ENCODE measurements at places on chromosomes 2 and 18. TPM values are rescaled to one million over a fixed set of nuclear protein-coding genes. Genes with fewer than 3 reads are reported as not detected.

DNA sequence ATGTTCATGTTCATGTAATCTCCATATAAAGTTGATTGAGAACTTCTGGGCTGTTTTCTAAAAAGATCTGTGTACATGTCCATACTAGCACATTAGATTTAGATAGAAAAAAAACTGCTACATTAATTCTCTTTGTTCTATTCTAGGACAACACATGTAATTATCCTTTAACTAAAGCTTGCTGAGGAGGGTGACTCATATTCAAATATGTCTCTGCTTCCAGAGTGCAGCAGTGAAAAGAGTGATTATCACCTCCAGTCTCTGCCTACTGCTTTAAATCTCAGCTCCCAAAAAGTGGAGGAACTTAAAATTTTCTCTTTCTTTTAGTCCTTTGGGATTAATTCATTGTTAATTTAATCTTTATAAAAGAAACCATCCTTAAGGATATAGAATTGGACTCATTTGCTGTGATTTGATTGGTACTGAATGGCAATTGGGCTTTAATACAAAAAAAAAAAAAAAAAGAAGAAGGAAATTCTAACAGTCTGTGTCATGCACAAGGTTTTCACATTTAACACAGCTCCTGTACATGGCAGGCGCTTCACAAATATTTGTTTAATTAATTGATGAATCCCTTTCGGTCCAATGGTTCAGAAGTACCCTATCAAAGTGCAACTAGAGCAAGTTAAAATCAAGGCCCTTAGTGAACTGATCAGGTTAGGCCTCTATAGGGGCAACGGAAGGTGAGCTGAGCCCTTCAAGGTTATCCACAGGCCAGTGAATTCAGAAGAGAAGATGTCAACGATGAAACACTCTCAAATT, 214.0 kb upstream of the KCNJ3 start:
- H3K4me3 ChIP-seq, result no peak overlapping the region
- no peaks in the 10 kb centered on the region for H3K27me3 ChIP-seq
- no peak for DNase-seq

GRCh38 chr2:209368914-209369313, 54.9 kb upstream of the MAP2 start:
- no peaks in the 10 kb centered on the region for H3K27me3 ChIP-seq
- no peak overlapping the region for H3K4me3 ChIP-seq
- no peak overlapping the region for H3K27ac ChIP-seq
- DNase-seq, result no peak
- no peaks in the 10 kb centered on the region for H3K36me3 ChIP-seq
- no peaks in the 10 kb centered on the region for H3K4me1 ChIP-seq

DNA sequence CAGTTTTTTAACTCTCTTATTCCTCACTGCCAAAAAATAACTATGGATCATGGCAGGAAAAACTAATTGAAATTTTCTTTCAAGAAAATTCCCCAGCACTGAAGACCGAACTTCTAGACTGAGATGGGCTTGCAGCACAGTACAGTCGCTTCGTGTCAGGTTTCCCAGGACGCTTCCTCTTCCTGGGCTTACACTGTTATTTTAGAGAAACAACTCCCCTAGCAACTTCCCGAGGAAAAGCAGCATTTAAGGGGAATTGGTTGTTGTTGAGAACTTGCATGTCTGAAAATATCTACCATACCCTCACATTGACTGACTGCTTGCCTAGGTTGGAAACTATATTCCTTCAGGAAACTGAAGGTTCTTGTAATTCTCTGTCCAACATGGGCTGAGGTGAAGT, 95.8 kb downstream of the NOL10 start:
- no peaks in the 10 kb centered on the region for H3K4me1 ChIP-seq
- H3K27ac ChIP-seq, result no peak overlapping the region
- DNase-seq, result no peak
- H3K4me3 ChIP-seq, result no peak overlapping the region
- peaks cover 15% of the 10 kb centered on the region for H3K36me3 ChIP-seq

DNA sequence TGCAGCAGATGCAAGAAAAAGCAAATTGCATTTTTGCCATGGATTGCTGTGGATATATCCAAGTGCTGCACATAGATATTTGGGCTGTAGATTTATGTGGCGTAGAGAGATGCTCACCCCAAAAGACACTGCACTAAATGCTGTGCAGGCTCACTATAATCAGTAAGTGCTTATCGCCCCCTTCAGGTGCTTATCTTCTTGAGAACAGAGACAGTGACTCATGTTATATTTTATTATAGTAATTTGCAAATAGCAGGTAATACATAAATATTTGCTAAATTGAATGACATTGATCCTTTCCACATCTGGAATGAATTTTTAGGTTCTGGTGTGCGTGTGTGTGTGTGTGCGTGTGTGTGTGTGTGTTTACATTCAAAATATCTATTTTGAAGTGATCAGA, 36.8 kb upstream of the PLEKHM3 start:
- H3K36me3 ChIP-seq, result no peaks in the 10 kb centered on the region
- H3K27ac ChIP-seq, result no peak overlapping the region
- H3K4me1 ChIP-seq, result no peaks in the 10 kb centered on the region
- H3K27me3 ChIP-seq, result no peaks in the 10 kb centered on the region
- H3K4me3 ChIP-seq, result no peak overlapping the region
- DNase-seq, result peak; percentile 13

GRCh38 chr2:103264058-103264768, 502.4 kb downstream of the TMEM182 start:
- H3K36me3 ChIP-seq, result no peaks in the 10 kb centered on the region
- no peaks in the 10 kb centered on the region for H3K27me3 ChIP-seq
- DNase-seq, result no peak
- no peaks in the 10 kb centered on the region for H3K4me1 ChIP-seq
- H3K4me3 ChIP-seq, result no peak overlapping the region

DNA sequence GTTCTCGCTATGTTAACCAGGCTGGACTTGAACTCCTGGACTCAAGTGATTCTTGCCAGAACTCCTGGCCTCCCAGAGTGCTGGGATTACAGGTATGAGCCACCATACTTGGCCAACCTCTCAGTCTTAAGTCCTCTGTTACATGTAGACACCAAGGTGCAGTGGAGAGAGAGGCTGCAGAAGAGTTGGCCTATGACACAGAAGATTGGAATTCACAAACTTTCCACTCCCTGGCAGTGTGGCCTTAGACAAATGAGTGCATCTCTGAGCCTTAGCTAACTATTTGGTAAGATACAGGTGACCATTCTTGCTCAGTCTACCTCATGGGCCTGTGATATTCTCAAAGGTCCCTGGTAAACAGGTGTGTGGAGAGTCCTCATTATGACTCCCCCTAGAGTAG, 159.7 kb downstream of the MYCN start:
- no peak for DNase-seq
- no peaks in the 10 kb centered on the region for H3K4me1 ChIP-seq
- no peaks in the 10 kb centered on the region for H3K36me3 ChIP-seq
- no peak overlapping the region for H3K27ac ChIP-seq
- H3K4me3 ChIP-seq, result no peak overlapping the region

The FSHR gene
- not detected for total RNA-seq

Data from CD4-positive, alpha-beta memory T cell (primary cell).